ENCODE measurements at places on chromosomes 13 and 19. TPM values are rescaled to one million over a fixed set of nuclear protein-coding genes. Genes with fewer than 3 reads are reported as not detected.

The CAB39L gene
- 6.6 TPM for total RNA-seq

The RNF225 gene
- not detected for total RNA-seq

The CNFN gene
- not detected for total RNA-seq

The ODAD3 gene
- 0.60 TPM for total RNA-seq

The IL17D gene
- 2.3 TPM for total RNA-seq

The GGACT gene
- total RNA-seq, result 13.2 TPM

The SLC25A41 gene
- not detected for total RNA-seq

The SLAIN1 gene
- total RNA-seq, result 3.5 TPM

The SBK2 gene
- not detected for total RNA-seq

The DNAJC15 gene
- 25.2 TPM for total RNA-seq

The RXFP2 gene
- total RNA-seq, result not detected

The RNF113B gene
- not detected for total RNA-seq

The SIAH3 gene
- not detected for total RNA-seq

The PRDX2 gene
- 201 TPM for total RNA-seq

The RFPL4AL1 gene
- not detected for total RNA-seq

The ZNF723 gene
- total RNA-seq, result not detected

The SELENOV gene
- total RNA-seq, result not detected

The LINGO3 gene
- not detected for total RNA-seq

The GIPC3 gene
- 1.4 TPM for total RNA-seq

The PLIN4 gene
- 0.07 TPM for total RNA-seq

The SYMPK gene
- total RNA-seq, result 48.7 TPM

The GJB6 gene
- not detected for total RNA-seq

The PRR36 gene
- total RNA-seq, result not detected

The ZNF729 gene
- total RNA-seq, result not detected

The ZNF534 gene
- total RNA-seq, result not detected

The FLT3 gene
- total RNA-seq, result not detected

The B3GLCT gene
- 13.0 TPM for total RNA-seq

The STRN4 gene
- total RNA-seq, result 68.0 TPM

The C19orf73 gene
- total RNA-seq, result 3.3 TPM

The FFAR3 gene
- not detected for total RNA-seq

The HCN2 gene
- 0.07 TPM for total RNA-seq

The UGGT2 gene
- 16.6 TPM for total RNA-seq

The FREM2 gene
- not detected for total RNA-seq

The CD177 gene
- 0.13 TPM for total RNA-seq

The C1QTNF9B gene
- total RNA-seq, result not detected

The SYNE4 gene
- not detected for total RNA-seq

The ZNF799 gene
- total RNA-seq, result 5.4 TPM

The TMIGD2 gene
- not detected for total RNA-seq

The TRPC4 gene
- 0.49 TPM for total RNA-seq

The CEACAM3 gene
- not detected for total RNA-seq

The ZNF324 gene
- total RNA-seq, result 7.2 TPM

All from mammary microvascular endothelial cell (primary cell).